ENCODE measurements at places on chromosomes 7 and 10.

DNA sequence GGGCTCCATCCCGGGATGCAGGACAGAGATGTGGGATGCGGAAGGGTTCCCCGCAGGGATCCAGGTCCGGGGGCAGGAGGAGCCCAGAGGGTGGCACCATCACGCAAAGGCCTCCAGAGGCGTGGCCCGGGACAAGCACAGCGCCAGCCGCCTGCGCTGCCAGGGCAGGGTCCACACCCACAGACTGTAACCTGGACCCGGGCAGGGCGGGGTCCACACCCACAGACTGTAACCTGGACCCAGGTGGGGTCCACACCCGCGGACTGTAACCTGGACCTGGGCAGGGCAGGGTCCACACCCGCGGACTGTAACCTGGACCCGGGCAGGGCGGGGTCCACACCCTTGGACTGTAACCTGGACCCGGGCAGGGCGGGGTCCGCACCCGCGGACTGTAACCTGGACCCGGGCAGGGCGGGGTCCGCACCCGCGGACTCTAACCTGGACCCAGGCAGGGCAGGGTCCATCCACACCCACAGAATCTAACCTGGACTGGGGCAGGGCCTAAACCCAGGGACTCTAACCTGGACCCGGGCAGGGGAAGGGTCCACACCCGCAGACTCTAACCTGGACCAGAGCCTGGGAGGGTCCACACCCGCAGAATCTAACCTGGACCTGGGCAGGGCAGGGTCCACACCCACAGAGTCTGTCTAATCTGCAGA is 37.5 kb upstream of the SUN1 start:
- DNase-seq: no peak

GRCh38 chr10:66680886-66681285 is 244.9 kb upstream of the LRRTM3 start:
- no peak for DNase-seq

DNA sequence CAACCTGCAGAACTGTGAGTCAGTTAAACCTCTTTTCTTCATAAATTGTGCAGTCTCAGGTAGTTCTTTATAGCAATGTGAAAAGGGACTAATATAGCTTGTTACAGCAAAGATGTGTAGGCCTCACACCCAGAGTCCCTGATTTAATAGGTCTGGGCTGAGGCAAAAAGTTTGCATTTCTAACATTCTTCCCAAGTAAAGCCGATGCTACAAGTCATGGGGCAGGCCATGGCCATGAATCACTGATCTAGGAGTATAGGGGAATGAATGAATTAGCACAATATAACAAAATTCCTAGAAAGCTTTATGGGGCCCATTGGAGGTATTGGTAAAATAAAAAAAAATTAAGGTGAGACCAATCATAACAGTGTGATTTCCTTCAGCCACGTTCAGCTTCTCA is 11.5 kb upstream of the AASS start:
- DNase-seq: peak; percentile 11

DNA sequence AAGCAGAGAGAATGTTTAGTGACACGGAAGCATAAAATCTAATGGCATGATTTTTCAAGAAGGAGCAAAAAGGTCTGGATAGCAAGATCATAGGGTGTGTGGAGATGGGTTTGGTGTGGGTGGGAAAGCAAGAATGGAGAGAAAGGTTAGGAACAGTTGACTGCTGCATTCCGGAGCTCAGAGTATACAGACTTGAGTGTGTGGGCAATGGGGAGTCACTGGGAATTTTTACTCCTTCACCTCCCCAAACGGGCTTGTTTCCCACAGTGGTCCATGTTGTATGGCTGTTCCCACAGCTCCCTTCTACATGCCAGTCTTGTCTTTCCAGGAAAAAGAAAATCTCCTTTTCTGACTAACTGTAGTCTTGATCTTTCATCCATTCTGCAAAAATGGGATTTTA is 122.1 kb downstream of the CDK6 start:
- no peak for DNase-seq

- DNase-seq: no peak
These were observed 9.8 kb upstream of the STEAP4 start for GRCh38 chr7:88316456-88316855.

GRCh38 chr7:142301923-142302550 is 44.2 kb upstream of the PRSS58 start:
- peak; percentile 27 for DNase-seq

DNA sequence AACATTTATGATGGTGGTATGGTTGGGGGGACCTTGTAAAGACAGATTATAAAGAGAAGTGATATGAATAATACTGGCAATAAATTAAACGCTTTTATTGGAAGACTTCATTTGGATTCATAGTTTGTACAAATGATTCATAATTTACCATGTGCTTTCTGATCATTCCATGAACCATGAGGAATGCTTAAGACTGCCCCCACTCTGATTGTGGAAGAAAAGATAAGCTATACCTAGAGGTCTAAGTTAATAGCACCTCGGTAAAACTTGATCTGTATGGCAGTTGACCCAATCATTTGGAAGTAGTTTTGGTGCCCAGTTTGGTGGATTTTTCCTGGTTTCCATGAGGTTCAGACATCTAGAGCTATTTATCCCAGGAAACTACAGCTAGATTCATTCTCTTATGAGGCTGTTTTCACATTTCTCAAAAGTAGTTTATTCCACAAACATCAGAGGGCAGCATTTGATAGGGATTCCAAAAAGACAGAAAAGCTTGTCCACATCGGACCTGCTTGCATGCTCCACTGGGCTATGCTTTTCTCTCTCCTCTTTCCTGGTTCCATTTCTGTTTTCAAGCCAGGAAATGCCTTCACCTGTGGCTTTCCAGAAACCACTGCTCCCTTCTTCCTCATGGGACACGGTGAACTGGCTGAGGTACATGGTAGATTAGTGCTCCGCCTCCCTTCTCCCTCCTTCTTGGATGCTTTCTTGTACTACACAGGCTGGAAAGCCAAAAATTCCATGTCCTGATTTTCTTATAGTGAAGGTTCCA is 29.2 kb downstream of the TFAM start:
- DNase-seq: peak; percentile 73

DNA sequence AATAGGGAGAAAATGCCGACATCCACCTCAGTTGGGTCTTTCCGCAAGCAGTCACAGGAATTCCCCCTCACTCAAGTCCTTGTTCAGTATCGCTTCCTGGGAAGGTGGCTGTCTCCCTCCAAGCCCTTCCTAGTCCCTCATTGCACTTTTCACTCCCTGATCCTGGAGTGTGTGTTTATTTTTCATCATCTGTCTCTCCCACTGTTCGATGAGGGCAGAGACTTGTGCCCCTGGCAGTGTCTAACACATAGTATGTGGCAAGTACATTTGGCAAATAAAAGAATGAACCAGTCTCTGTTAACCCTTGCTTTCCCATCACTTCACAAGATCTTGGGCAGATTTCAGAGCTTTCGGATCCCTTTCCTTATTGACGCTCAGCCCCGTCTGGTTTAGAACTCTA is 24.0 kb upstream of the CACUL1 start:
- no peak for DNase-seq

GRCh38 chr7:36132012-36132411 is 21.0 kb upstream of the EEPD1 start:
- DNase-seq: no peak

DNA sequence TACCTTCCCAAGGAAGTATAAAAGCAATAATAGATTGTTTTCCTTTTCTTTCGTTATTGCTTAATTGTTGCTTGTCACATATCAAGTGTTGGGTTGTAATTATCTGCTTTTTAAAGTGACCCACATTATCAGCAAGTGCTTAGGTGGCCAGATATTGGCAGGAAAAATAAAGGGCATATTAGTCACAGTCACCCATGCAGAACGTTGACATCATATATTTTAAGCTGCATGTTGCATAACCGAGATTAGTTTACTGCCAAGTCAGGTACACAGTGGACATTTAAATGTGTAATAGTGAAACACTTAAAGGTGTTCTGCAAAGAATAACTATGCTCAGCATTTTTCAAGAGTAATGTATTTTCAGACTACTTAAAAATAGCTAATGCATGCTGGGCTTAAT is 11.4 kb downstream of the NEBL start:
- no peak for DNase-seq

DNA sequence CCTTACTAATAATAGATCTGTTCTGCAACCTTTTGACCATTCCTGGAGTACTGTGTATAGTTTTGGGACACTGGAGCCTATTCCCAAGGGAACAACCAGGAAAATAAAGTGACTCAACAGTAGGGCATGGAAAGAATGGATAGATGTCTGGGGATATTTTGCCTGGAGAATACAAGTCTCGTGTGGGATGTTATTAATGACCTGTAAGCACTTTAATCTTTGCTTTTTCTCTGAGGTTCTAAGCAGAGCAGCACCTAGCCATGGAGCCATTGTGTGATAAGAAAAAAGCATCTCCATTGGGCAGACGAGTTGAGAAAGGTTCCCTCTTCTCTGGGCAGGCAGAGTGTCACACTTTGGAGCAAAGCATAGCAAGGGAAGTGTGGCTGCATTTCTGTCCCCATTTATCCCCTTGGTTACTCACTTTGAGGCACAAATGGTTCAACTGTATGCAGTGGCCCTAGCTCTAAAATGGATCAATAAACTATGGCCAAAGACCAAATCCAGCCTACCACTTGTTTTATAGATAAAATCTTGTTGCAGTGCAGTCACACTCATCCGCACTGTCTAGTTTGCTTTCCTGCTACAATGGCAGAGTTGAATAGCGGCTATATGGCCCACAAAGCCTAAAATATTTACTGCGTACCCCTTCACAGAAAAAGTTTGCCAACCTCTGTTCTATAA is 21.0 kb upstream of the CCDC71L start:
- peak; percentile 53 for DNase-seq

GRCh38 chr7:148543-148931 is 43.8 kb upstream of the FAM20C start:
- no peak for DNase-seq

GRCh38 chr10:89100680-89101079 is 106.4 kb downstream of the CH25H start:
- no peak for DNase-seq

DNA sequence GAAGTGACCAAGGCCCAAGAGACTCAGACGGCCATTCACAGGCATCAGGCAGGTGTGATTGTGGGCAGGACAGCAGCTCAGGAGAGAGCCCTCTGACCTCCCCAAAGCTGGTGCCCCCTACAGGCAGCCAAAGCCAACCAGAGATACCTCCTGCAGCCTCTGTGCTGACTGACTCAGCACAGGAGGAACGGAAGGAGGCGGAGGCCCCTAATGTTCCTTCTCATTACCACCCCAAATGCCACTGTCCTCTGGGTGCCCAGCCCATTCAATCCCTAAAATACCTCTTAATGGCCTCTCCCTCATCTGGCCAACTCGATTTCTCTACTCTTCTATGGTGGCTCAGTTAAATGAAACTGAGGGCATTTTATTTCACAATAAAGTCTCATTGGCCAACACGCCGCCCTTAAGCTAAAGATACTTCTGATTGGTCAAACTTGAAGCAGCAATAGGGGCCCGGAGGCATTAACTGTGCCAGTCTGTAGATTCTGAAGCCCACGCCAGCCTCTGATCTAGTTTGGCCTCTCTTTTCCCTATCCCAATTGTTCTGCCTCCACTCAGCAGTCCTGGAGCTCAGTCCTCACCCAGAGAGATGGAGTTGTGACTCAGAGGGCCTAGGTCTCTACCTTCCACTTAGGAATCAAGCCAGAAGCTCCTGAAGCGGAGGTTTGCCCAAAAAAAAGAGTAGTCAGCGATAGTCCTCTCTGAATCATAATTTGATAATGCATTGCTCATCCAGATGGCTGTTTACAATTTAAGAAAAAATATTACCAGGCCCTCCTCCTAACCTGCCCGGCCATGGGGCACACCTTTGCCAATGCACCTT is 1.2 kb downstream of the CYREN start:
- no peak for DNase-seq

GRCh38 chr7:41682422-41682821 is 20.5 kb downstream of the INHBA start:
- no peak for DNase-seq

DNA sequence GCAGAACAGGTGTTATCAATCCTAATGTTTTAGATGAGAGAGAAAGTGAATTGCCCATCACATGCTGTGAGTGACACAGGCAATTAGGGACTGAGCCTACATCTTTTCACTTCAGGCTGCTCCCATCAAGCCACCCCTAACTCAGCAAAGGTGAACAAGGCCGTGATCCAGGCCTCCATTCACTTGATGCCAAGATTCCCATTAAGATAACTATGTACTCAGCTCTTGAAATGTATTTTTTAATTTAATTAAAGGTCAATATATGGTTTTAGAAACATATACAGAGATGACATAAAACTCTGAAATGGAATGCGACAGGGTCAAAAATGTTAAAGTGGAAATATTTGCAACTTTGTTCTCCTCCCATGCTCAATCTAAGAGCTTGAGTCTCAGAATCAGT is 27.9 kb upstream of the UBE2H start:
- DNase-seq: no peak

DNA sequence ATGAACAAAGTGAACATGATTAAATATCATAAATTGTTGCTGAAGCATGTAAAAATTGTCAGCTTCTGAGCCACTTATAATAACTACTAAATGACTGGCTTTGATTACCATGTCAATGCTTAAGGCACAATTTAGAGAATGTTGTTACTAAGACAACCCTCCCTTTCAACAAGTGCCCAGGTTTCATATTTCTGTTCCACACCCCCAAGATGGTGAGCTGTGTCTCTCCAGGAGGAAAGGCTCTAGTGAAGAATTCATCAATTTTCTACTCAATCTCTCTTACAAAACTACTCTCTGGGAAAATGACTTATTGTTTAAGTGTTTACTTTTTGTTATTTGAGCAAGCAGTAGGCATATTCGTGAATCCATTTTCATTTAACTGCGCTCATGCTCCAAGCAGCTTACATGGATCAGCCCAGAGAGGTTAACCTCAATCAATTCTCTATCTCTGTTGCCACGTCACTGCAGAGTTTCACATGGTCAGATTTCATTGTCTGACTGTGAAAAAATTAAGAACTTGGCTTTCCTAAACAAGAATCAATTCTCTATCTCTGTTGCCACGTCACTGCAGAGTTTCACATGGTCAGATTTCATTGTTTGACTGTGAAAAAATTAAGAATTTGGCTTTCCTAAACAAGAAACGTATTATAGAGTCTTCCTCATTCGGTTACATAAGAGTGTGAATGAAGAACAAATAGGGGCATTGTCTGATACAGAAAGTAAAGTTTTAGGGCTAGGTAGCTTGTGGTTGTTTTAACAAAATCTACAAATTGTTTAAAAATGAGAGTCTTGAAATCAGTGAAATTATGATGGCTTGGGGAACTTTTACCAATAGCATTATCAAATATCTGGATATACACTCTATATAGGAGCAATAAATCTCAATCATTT is 49.7 kb downstream of the CCDC71L start:
- DNase-seq: no peak

DNA sequence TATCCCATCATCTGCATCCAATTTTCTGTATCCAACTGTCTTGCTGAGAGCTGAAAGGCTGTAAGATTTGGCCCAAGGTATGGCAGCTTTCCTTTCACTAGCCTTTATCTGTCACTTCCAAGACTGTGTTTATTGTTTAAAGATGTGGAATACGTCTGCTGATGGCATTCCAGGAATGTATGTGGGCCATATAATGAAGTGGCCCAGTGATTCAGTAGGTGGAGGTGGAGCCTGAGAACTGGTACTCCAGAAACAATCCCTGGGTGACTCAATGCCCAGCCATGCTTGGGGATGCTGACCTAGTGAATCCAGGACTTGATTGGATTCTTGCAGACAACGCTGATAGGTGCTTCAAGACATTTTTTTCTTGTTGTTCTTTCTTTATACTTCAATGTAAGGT is 13.5 kb downstream of the NEUROD6 start:
- no peak for DNase-seq

- no peak for DNase-seq
These were observed 68.0 kb upstream of the KLF6 start for GRCh38 chr10:3853016-3853415.

- DNase-seq: no peak
These were observed 4.6 kb downstream of the INPP5A start for GRCh38 chr10:132542086-132542775.

GRCh38 chr10:3411044-3411443 is 238.5 kb upstream of the PITRM1 start:
- no peak for DNase-seq
